Activated CD4-positive, CD25-positive, alpha-beta regulatory T cell (primary cell): ENCODE measurements at places on chromosomes 12 and 14.

- peak; percentile 44 for DNase-seq
Observed at GRCh38 chr12:55738123-55739024, 4.5 kb upstream of the GDF11 start.

DNA sequence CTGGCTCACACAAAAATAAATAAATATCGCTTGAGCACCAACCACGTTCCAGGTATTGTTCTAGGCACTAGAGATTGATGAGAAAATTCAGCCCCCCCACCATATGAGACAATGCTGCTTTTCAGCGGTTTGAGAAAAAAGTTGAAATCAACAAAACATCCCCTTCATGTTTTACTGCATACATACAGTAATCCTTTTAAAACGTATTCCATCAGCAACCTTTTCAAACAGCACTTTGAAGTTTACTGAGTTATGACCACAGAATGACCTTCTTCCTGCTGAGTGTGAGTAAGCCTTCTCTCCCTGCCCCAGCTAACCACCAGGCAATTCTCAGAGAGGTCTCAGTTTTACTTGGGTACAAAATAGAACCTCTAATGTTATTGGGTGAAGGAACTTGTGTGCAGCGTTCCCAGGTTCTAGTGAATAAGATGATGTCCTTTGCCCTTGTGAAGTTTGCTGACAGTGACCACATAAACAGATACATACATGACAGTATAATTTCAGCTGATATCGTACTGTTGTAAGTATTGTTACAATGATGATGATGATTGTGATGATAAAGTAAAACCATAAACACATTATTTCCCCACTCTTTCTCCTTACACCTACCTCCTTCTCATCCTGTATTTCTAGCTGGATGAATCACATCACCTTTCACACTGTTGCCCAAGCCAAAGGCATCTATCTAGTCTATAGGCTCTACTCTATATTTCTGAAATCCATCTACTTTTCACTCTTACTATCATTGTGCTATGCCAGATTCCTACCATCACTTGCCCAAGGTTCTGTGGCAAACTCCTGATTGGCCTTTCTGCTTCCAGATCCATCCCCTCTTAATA, 124.4 kb upstream of the KRR1 start:
- no peak for DNase-seq

- no peak for DNase-seq
Observed at GRCh38 chr14:87065366-87065765, 927.6 kb downstream of the GALC start.

DNA sequence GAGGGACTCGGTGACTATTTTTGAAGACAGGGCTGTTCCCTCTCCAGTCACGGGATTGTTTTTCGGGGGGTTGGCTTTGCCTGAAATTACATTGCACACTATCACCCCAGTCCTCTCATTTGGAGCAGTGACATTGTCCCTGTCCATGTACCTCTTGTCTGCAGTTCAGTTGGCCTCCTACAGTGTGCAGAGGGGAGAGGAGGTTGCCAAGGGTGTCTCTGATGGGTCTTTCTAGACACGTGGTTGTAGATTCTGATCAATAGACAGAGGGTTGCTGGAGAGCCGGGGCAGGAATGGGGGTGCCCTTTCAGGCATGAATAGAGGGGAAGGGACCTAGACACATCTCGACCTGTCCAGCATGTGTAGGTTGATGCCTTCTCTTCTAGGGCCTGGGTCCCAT, 1.2 kb downstream of the TMEM120B start:
- DNase-seq = no peak

DNA sequence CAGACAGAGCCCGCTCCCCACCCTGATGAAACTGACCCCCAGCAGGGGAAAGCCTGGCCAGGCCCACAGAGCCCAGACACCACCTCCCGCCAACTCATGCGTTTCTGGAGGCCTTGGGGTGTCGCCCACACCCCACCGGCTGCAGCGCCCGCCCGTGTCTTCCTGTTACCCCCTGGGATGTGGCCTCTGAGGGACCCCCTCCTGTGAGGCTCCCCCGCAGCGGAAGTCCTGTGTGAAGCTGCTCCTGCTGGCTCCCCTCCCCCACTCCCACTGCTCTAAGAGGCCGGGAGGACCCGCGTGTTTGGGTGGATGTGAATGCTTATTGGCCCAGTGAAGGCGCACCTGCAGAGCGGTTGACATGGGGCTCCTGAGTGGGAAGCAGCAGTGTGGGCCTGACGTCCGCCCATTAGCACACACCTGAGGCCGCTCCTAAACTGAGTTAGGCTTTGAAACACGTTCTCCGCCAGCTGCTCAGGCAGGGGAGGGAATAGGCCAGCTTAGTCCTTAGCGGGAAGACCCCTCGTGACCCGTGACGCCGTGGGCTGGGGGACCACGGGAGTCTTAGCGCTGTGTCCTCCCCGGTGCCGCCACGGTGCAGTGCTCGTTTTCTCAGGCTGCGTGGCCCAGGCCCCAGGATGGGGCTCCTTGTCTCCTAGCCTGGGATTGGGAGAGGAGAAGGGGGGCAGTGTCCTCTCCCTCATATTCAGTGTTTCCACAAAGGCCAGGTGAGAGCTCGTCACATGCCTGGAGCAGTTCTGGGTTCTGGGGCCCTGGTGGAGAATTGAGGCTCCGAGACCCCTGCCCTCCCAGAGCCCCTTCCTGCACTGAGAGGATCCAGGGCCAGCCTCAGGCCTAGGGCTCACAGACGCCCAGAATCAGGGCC, 323.4 kb upstream of the SFSWAP start:
- DNase-seq = no peak

DNA sequence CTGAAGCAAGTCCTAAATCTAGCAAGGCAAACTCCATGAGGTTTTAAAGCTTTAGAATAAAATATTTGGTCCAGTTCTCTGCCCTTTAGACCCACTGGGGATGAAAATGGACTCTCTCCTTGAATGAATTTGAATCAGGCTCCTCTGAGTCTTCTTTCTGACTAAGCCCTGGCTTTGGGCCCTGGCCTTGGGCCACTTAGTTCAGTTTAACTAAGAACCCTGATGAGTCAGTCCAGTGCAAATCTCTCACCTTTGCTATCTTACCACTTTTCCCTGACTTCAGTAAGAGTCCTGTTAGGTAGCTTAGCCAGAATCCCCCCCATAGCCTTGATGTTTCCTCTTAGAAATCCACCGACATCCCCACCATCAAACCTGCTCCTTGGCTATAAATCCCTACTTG, 427.5 kb downstream of the SNAPC1 start:
- DNase-seq = no peak

GRCh38 chr12:62481843-62482540, 15.4 kb downstream of the MON2 start:
- DNase-seq = no peak

- no peak for DNase-seq
Observed at GRCh38 chr14:105187116-105187515, 6.0 kb upstream of the NUDT14 start.

- no peak for DNase-seq
Observed at GRCh38 chr12:4472046-4472445, 26.4 kb upstream of the FGF6 start.

- no peak for DNase-seq
Observed at GRCh38 chr12:88420457-88420856, 159.8 kb downstream of the KITLG start.

DNA sequence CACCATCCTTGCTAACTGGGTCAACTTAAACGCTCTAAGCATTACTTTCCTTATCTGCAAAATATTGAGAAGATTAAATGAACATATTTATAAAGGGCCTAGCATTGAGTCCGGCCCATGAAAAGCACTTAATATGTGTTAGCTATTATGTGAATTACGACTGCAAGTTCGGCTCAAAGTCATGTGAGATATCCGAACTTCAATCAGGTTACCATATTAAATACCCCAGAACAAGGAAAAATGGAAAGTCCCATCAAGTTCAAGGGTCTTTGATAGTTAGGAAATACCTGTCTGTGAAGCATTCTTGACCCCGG, 487 bp upstream of the NRDE2 start:
- DNase-seq = no peak

- no peak for DNase-seq
Observed at GRCh38 chr12:93080994-93081809, 152.1 kb upstream of the EEA1 start.

DNA sequence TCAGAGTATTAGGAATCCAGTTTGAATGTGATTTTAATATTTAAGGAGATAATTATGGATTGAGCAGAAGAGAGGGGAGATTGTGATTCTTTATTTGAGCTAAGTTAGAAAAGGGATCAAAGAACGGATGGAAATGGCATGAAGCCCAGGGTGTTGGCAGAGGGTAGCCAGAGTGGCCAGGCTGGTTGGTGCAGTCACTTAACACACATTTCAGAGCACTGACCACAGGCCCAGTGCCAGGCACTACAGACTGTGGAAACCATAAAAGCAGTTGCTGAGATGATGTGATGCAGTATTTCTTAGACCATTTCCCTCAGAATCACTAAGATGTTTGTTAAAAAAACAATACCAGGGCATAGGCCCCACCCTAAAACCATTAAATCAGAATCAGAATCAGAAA, 167.7 kb upstream of the AMIGO2 start:
- no peak for DNase-seq

- no peak for DNase-seq
Observed at GRCh38 chr14:67493092-67493717, 4.7 kb upstream of the TMEM229B start.

DNA sequence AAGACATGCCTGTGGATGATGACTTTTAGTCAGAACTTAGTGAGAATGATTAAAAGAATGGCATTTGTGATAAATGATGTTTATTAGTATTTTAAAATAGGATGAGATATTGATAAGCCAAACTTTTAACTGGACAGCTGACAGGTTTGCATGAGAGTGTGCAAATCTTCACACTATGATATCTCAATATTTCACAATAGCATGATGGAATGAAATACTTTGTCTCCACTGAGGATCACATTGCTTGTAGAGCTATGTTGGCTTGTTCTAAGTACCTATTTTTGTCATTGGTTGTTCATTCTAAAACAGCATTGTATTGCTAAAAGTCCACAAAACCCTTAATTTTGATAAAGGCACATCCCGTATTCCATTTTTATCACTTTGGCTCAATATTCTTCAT, 322.1 kb downstream of the ACSS3 start:
- DNase-seq = no peak

DNA sequence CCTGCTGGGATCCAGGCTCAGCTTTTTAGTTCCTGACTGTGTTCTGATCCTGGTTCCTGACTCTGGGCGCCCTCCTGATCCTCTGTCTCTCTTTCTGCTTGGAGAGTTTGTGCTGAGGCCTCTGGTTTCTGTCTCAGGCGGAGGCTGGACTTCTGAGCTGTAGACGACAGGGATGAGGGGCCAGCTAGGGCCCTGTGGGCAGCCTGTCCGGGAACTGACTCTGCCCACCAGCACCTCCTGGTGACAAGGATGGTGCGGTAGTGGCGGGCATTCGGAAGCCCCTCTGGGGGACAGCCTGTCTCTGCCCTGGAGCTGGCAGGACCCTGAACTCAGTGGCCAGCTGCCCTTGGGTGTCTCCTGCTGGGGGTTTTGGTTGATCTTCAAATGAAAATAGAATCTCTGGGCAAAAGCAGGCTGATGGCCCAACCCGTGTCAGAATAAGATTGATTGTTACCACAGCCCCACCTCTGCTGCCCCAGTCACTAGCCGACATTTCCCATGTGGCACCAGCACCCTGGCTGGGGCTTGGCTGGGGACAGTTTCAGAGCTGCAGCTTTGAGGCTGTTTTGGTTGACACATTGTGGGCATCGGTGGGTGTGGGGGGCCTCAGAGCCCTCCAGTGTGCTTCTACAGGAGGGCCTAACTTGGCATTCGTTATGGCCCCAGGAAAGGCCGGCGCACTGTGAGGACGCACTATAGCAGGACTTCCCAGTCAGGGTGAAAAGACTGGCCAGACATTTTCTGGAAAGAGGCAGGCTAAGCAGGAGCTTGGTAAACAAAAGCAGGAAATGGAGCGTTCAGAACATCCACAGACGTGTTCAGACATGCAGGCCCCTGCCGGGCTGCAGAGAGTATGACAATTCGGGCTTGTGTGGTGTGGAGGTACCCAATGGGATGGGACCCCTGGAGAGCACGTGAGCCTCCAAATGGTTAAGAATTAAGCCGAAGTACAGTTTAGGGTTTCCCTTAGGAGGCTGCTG, 16.2 kb downstream of the KRT80 start:
- no peak for DNase-seq

GRCh38 chr12:58750484-58750883, 169.8 kb downstream of the LRIG3 start:
- DNase-seq = no peak

- no peak for DNase-seq
Observed at GRCh38 chr12:116784238-116784612, 46.1 kb downstream of the RNFT2 start.

DNA sequence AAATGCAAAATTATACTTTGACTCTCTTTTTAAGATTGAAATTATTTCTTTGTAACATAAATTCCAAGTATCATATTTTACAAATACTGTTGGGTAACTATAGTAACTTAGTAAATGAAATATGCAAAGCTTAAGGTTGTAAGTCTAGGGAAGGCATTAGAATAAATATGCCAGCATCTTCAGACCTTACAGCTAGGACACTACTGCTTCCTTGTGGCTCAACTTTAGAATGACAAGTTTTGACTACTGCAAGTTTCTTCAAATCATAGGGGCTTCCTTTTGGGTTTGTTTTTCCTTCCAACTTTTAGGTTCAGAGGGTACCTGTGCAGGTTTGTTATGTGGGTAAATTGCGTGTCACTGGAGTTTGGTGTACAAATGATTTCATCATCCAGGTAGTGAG, 17.7 kb upstream of the ANP32D start:
- DNase-seq = no peak

DNA sequence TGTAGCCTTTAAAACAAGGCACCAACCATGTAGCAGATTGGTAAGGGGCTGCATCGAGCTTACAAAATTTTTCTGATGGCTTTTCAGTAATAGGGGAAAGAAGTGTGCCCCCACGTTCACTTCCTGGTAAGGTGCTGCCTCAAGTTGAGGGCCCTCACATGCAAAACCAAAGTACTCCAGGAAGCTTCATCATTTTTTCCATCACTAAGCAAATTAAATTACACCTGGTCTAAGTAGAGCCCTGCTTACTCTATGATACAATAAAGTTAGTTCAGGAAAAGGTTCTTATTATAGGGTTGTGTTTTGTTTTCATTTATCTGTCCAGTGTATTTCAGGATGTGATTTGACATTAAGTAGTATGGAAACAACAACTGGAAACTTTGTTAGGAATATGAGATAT, 15.0 kb upstream of the AKAP5 start:
- DNase-seq = no peak

- no peak for DNase-seq
Observed at GRCh38 chr12:75784591-75784990, 247.0 kb downstream of the PHLDA1 start.
